ENCODE measurements at places on chromosomes 12 and 14.

DNA sequence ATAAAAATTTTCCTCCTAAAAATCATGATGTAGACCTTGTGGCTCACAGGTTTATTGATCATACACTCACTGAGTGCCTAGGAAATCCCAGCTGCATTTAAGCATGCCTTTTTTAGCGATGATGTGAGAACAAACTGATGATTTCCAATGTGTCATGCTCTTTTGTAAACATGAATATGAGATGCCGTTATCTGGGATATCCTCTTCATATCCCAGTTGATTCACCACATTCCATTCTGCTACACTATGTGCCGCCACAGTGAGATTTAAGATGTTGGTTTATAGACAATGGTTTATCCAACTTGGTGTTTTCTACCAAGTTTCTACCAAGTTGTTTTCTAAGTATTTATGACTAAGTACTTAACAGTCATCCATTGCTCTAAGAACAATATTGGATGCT lies 5.2 kb downstream of the OR4E1 start:
- DNase-seq, result no peak

DNA sequence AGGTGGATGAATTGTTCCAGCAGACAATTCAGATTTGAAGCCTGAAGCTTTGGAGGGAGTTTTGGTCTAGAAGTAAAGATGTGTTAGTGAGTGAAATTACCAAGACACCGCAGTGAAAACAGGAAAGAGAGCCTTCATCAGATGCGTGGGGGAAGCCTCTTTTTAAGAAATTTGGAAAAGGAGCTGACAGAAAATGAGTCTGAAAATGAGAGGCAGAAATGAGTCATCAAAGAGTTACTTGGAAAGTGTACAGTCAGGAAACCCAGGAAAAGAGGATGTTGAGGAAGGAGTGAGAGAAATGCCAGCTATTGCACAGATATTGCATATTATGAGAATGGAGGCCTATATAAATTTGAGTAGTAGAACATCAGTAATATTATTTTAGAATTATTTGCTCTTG lies 520.7 kb downstream of the NRXN3 start:
- no peak for DNase-seq

DNA sequence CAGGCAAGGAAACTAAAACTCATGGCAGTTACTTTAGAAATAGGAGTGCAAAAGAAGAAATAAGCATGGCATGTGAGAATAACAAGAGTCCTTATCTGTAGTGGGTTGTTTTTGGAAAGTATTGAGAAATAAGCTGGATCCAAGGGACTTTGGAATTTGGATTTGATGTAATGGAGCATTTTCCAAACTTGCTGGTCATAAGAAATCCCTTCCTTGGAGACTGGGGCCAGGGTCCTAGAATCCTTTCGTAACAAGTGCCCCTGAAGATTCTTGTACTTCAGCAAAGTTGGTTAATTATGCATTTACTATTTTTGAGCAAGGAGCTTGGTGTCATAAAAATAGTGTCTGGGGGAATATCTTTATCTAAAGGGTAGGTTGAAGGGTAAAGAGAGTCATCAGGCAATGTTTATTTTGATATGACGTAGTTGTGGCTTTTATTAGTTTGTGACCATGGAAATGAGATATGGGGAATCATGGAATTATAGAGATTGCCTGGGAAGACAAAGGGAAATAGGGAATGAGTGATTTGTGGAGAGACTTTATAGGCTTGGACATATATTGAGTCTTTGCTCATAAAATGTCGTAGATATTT lies 53.9 kb downstream of the WNK1 start:
- no peak for DNase-seq

- DNase-seq, result no peak
Measured at GRCh38 chr14:53695692-53696214, 260.9 kb downstream of the BMP4 start.

DNA sequence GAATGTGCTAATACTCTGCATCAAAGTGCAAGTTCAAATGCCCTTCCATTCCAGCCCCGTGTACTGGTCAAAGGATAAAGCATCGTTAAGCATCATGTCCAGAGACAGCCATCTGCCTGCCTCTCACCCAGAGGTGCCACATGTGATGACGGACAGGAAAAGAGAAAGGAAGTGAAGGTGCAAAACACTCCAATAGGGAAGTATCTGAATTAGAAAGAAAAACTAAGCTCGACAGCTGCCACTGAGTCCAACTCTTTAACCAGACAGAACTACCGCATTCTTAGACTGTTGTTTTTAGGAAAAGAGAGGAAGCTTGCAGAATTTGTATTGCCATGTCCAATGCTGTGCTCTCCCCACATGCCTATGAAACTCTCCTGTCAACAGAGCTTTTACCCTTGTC lies 465.0 kb upstream of the SOX5 start:
- DNase-seq, result no peak

GRCh38 chr12:113899042-113899560 lies 67.0 kb downstream of the RBM19 start:
- no peak for DNase-seq

DNA sequence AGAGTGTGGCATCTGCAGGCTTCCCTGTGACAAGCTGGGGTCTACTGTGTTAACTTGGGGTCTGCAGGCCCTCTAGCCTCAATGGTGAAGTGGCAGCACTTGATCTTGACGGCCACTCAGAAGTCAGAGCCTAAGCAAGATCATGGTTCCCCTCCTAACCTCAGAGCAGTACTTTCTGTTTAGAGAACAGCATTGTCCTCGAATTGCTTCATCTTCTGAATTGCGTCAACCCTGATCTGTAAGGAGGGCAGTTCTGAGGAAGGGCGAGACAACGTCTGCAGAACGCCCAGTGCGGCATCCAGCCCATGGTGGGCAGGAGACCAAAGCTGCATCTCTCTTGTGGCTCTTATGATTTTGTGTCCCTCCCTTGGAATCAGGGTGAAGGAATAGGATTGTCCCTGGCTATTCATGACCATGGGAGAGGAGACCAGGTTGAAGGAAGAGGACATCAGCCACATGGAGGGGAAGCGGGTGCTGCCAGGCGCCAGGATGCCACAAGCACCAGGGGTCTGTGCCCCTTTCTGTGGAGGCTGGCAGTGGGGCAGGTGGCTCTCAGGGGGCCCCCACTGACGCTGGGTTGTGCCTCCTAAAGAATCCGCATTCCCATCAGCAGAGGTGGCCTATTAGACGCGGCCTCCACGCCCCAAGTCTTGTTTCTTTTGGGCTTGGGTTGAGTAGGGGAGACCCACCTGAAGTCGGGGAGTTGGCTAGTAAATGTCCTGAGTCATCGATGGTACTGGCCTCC lies 2.2 kb downstream of the SERPINA9 start:
- no peak for DNase-seq

- DNase-seq, result no peak
Measured at GRCh38 chr12:94706250-94706661, 55.9 kb upstream of the TMCC3 start.

- no peak for DNase-seq
Measured at GRCh38 chr12:109927622-109928021, 27.5 kb downstream of the TCHP start.

GRCh38 chr12:92185052-92185451 lies 39.4 kb upstream of the BTG1 start:
- no peak for DNase-seq

DNA sequence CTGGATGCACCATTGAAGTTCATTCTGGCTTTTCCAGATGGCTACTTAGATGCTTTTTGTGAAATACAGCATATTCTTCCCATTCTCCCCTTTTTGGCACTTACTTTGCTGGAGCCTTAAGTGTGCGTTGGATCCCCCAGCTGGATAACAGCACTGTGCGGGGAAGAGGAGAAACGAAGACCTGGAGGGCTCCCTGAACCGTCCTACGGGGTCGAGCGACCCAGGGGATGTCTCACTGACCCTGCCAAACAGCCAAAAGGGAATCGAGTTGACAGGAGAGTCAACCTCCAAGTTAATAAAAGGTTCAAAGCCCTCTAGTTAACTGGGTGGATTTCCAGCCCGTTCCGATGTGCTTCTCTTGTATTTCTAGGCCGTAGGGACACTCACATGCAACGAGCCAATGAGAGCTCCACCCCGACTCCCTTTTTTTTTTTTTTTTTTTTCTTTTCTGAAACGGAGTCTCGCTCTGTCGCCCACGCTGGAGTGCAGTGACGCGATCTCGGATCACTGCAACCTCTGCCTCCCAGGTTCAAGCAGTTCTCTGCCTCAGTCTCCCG lies 1.0 kb upstream of the CAMKK2 start:
- DNase-seq, result no peak

DNA sequence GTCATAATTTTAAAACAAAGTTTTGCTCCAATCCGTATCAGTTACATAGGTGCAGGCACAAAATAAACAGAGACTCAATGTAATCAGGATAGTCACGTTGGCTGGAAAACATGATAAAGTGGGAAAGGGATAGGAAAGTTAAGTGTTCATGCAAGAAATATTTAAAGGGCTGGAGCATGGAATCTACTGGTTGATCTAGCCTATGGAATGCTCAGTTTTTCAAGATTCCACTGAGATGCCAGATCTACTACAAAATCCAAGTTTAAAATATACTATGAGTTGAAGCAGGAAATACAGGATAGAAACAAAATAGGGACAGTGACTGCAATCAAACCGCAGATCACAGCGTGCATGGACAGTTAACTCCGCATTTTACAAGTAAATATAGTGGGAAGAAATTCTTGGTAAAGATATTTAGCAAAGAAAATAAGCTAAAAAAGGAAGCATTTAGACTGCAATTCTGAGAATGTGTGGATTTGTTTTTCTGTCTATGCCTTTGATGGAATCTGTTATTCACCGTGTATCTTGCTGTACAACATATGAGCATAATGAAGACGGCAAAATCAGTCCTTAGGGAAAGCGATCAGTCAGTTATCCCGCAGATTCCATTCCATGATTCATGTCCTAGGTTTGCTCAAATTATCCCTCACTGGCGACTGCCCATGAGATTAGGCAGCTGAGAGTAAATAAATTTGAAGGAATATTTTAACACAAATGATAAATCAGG lies 1044.3 kb downstream of the FLRT2 start:
- DNase-seq, result no peak
